Panc1 (cell line): ENCODE measurements at places on chromosomes 5 and 9.

- no peak for DNase-seq
- no peak overlapping the region for H3K27ac ChIP-seq
- no peak overlapping the region for H3K4me3 ChIP-seq
- no peaks in the 10 kb centered on the region for H3K4me1 ChIP-seq
Observed at GRCh38 chr5:131679911-131680310, 44.9 kb upstream of the RAPGEF6 start.

- DNase-seq: no peak
- H3K4me3 ChIP-seq: no peak within 1 kb of the TSS
- no peak within 1 kb of the TSS for H3K27ac ChIP-seq
- no peaks in the 10 kb centered on the region for H3K4me1 ChIP-seq
Observed at GRCh38 chr9:133421615-133422542, at the start of gene ADAMTS13. Gene ADAMTS13 (plus strand): TSS chr9:133422367. CDS start chr9:133422444, 77 bp downstream.

DNA sequence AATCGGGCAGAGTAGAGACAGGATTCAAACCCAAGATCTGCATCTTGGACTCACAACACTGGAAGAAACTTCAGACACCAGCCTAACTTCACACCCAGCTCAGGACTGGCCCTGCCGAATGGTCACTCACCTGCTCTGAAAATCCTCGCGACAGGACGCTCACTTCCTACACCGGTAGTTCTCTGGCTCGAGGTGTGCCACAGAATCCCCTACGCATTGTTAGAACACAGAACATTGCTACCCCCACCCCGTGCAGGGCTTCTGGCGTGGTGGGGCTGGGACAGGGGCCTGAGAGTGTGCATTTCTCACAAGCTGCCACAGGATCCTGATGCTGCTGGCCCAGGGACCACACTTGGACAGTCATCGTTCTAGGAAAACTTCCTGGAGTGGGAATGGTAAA lies 12.1 kb downstream of the KCNMB1 start:
- no peaks in the 10 kb centered on the region for H3K36me3 ChIP-seq
- no peak overlapping the region for H3K4me3 ChIP-seq
- no peak for DNase-seq
- H3K27ac ChIP-seq: no peak overlapping the region

DNA sequence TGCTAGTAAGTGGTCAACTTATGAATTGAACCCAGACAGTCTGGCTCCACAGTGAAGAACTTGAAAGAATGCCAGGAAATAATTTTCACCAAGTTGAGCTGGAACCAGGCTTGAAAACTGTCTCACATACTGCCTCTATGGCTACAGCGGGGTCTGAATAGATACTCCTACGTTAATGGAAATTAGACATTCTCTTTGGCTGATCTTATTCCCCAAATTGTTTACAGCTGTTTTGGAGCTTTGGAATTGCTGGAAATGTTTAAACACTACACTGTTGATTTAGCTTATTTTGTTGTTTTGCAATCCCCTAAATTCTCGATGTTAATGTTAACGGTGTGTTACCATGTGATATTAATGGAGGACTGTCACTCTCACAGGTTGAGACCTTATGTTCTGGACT lies 146.4 kb downstream of the FBXL7 start:
- H3K27me3 ChIP-seq: no peaks in the 10 kb centered on the region
- no peaks in the 10 kb centered on the region for H3K4me1 ChIP-seq
- DNase-seq: no peak
- H3K27ac ChIP-seq: no peak overlapping the region

DNA sequence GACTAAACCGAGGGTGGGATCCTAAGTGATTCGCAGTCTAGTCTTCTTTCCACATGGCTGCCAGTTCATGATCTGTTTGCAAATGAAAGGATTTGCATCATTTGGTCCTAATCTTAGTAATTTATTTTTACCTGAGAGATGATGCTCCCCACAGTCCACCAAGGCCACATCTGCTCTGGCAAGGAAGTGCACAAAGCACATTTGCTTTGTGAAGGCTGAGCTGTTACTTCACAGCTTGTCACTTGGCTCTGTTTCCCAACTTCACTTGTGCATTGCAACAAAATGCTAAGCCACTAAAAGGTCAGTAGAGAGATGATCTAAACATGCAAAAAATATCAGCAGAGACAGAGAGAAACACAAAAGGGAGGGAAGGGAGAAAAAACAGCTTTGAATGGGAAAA lies 128.5 kb upstream of the VLDLR start:
- H3K36me3 ChIP-seq: no peaks in the 10 kb centered on the region
- H3K4me3 ChIP-seq: no peak overlapping the region
- H3K27ac ChIP-seq: no peak overlapping the region
- no peaks in the 10 kb centered on the region for H3K27me3 ChIP-seq

- H3K27me3 ChIP-seq: no peaks in the 10 kb centered on the region
- H3K4me1 ChIP-seq: no peaks in the 10 kb centered on the region
- no peak for DNase-seq
- no peaks in the 10 kb centered on the region for H3K36me3 ChIP-seq
- H3K4me3 ChIP-seq: no peak overlapping the region
Observed at GRCh38 chr5:58842852-58843251, 260.0 kb downstream of the RAB3C start.

DNA sequence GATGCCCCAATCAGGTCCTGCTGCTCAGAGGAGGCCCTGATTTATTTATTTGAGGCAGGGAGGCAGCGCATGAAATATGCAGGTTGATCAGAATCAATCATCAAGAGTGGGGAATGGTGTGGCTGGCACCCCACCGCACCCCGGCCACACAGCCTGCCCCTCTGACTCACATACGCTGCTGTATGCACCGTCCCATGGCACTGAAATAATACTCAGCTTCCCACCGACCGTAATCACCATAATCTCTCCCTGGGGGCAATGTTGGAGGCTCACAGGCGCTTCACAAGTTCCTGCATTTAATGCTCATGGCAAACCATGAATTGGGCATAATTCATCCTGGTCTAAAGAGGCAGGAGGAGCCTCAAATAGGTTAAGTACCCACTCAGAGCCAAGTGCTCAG lies 141.2 kb upstream of the TBC1D2 start:
- DNase-seq: no peak
- no peaks in the 10 kb centered on the region for H3K36me3 ChIP-seq
- H3K27ac ChIP-seq: no peak overlapping the region
- H3K27me3 ChIP-seq: no peaks in the 10 kb centered on the region; the same call in 1 of the 2 replicates
- no peaks in the 10 kb centered on the region for H3K4me1 ChIP-seq
- H3K4me3 ChIP-seq: no peak overlapping the region

DNA sequence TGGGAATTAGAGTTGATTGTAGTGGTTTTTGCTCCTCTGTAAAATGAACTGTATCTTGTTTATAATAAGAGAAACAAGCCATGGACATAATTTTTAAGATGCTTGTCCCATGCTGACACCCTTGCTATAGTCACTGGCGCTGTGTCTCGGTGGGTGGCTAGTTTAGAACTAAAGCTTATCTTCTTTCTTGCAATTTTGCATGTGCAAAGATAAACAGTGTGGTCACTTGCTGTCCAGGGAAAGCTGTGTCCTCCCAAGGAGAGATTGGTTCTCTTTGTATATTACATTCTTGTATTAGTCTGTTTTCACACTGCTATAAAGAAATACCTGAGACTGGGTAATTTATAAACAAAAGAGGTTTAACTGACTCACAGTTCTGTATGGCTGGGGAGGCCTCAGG lies 143.8 kb downstream of the MELK start:
- peaks cover 21% of the 10 kb centered on the region for H3K27me3 ChIP-seq
- H3K27ac ChIP-seq: no peak overlapping the region
- no peaks in the 10 kb centered on the region for H3K4me1 ChIP-seq
- no peak for DNase-seq

GRCh38 chr5:139762615-139763170 lies 32.9 kb upstream of the PSD2 start:
- no peak overlapping the region for H3K27ac ChIP-seq
- no peaks in the 10 kb centered on the region for H3K27me3 ChIP-seq
- H3K36me3 ChIP-seq: no peaks in the 10 kb centered on the region
- DNase-seq: no peak
- H3K4me3 ChIP-seq: no peak overlapping the region
- peaks cover 17% of the 10 kb centered on the region for H3K4me1 ChIP-seq

DNA sequence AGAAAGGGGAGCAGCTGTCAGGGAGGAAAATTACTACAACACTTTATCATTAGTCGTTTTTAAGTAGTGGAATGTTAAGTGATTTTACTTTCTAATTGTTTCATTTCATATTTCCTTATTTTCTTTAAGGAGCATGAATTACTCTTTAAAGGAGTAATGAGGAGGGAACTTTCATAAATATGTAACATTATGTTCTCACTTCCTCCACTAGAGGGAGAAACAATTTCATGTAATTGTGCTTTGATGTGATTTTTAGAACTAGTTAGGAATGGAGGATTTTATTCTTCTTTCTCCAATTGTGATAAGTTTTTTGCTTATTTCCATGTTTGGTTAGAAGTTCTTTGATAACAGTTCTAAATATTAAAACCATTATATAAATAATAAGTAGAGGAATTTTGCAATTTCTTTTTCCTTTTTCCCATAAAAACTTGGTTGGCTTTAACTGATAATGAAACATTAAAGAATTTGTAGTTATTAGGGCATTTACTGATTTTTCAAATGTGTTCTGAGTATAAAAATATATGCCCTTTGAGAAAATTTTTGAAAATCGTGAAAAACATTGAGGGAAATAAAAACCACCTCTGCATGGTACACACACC lies 25.6 kb downstream of the CEP78 start:
- no peak overlapping the region for H3K4me3 ChIP-seq
- no peaks in the 10 kb centered on the region; the same call in 1 of the 2 replicates for H3K36me3 ChIP-seq
- H3K27ac ChIP-seq: no peak overlapping the region

DNA sequence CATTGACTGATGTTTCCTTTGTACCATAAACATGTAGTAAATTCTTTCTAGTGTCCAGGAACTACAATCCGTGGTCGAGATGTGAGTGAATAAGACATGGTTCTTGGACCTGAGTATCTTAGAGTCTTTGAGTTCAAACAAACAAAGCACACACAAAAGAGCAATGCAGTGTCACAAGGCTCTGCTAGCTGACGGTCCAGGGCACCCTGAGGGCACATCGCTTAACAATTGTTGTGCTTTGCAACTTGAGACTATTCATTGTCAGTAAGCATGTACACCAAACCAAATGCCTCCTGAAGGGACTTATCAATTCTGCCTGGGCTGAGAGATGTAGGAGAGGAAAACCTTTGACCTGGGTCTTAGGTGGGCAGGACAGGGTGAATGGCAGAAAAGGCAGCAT lies 84.8 kb downstream of the CAMK4 start:
- no peak overlapping the region for H3K27ac ChIP-seq
- no peaks in the 10 kb centered on the region for H3K36me3 ChIP-seq
- H3K4me1 ChIP-seq: no peaks in the 10 kb centered on the region
- no peak for DNase-seq

DNA sequence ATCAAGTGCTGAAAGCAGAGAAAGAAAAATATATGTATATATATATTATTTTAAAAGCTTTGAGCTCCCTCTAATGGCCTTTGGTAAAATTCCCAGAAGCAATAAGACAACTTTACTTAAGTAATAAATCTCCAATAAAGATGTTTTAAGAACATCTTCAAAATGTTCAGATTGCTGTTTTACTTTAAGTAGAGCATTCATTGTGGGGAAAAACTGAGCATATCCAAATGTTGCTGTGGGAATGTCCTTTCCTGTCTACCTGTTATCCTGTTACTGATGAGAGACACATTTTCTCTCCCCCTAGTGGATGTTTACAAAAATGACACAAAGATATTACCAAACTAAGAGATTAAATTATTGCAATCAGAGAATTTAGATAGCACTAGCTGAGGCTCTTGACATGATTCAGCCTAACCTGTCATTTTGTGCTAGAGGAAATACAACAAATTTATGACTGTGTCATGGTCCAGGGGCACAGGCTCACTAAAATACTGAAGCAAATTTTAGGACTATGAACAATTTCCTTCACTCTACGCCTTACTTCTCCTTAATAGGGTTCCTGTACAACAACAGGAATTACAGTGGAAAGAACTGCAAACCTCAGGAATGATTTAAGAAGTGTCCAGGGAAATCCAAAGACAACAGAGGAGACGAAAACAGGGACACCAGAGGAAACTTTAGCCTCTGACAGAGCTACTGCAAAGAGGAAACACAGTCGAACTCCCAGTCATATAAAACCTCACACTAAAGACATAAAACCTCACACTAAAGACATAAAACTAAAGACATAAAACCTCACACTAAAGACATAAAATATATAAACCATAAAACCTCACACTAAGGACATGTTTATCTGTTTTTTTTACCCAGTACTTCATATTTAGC lies 24.3 kb upstream of the PRRC1 start:
- H3K36me3 ChIP-seq: no peaks in the 10 kb centered on the region
- DNase-seq: peak; percentile 54
- no peaks in the 10 kb centered on the region for H3K4me1 ChIP-seq
- no peak overlapping the region for H3K27ac ChIP-seq
- H3K4me3 ChIP-seq: no peak overlapping the region

- DNase-seq: peak; percentile 70
- H3K36me3 ChIP-seq: no peaks in the 10 kb centered on the region; the same call in 1 of the 2 replicates
- no peaks in the 10 kb centered on the region for H3K27me3 ChIP-seq
- H3K27ac ChIP-seq: no peak overlapping the region; the same call in 1 of the 2 replicates
Observed at GRCh38 chr9:37913480-37914153, 9.7 kb upstream of the SLC25A51 start.

- H3K4me1 ChIP-seq: peaks cover 6% of the 10 kb centered on the region
- H3K36me3 ChIP-seq: no peaks in the 10 kb centered on the region
- H3K4me3 ChIP-seq: no peak overlapping the region
- no peak for DNase-seq
- H3K27me3 ChIP-seq: no peaks in the 10 kb centered on the region
Observed at GRCh38 chr9:124839612-124840299, 13.5 kb upstream of the WDR38 start.

DNA sequence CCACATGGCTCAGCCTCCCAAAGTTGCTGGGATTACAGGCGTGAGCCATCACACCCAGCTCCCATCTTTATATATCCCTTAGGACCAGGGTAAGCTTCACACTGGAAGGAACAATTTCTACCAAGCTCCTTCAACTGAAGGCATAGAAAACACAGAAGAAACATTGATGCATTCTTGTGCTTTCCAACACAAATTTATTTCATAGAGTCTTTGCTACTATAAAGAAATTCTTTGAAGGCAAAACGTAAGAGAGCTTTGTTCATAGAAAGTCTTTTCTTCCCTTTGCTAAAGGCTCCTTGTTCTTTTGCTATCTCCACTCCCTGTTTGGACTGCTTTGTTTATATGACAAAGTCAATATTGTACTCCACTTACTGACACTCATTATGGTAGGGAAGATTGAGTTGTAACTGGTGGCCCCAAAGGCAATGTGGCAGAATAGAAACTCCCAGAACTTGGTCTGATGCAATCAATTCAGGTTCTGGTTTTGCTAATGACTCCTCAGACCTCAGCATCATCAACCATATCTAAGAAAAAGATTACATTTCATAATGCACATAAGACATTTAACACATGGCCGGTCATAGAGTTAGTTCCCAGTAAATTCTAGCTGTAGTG lies 97.4 kb upstream of the CLINT1 start:
- no peak for DNase-seq
- H3K36me3 ChIP-seq: no peaks in the 10 kb centered on the region
- H3K4me1 ChIP-seq: no peaks in the 10 kb centered on the region
- no peak overlapping the region for H3K4me3 ChIP-seq

DNA sequence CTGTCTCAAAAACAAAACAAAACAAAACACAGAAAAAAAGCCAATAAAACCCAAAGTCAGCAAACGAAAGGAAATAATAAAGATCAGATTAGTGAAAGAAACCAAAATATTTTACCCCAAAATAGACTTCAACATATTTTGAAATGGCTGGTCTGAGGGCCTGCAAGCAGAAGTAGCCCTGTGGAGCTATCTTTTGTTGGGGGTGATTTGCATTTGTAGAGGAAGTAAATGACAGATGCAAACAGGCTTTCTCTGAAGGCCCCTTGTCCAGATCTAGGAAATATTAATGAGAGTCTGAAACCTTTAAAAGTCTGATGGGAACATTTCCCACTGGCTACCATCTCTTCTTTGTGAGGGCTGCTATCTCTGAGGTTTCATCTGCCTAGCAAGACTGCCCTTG lies 74.0 kb downstream of the GCNT4 start:
- H3K27ac ChIP-seq: no peak overlapping the region
- H3K4me1 ChIP-seq: no peaks in the 10 kb centered on the region
- H3K4me3 ChIP-seq: no peak overlapping the region
- DNase-seq: no peak
- H3K36me3 ChIP-seq: no peaks in the 10 kb centered on the region
- peaks cover 5% of the 10 kb centered on the region; the same call in 1 of the 2 replicates for H3K27me3 ChIP-seq
